Calu3 (cell line): ENCODE measurements at places on chromosomes 2 and 18.

GRCh38 chr2:164538240-164538866 is 82.9 kb downstream of the GRB14 start:
- DNase-seq = peak; percentile 25

DNA sequence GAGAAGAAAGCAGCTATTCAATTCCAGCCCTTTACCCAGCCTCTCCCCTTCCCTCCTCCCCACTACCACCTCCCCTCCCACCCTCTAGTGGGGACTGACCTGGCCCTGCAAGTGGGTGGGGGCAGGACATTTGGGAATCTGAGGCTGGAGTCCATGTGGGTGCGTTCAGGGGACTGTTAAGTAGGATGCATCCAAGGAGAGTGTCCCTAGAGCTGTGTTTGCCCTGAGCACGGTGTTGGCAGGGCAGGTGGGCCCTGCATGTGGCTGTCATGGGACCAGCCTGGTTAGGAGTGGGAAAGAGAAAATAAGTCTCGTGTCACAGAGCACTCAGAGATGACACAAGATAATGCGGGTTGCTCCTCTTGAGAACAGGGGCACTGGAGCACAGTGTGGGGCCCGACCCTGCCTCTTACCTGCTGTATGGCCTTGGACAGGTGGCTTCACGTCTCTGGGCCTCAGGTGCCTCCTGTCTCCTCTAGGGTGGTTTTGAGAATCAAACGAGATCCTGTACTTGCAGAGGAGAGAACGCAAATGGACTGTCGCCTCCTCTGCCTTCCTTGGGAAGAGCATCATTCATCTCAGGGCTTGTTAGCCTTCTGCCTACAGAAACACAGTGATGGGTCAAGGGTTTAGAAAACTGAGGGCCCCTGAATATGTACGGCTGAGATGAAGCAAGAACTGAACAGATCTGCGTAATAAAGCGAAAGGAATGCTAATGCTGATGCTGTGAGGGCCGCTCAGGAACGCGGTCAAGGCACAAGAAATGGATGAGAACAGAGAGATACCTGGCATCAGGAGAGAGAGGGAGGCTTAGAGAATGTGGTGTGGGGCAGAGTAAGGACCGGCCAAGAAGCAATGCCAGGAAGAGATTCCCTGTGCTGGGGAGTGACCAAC is 187.7 kb upstream of the HAAO start:
- DNase-seq = no peak

GRCh38 chr2:199814817-199815211 is 36.2 kb downstream of the FTCDNL1 start:
- DNase-seq = no peak

- DNase-seq = no peak
These were observed 5.4 kb upstream of the CHRNG start for GRCh38 chr2:232533944-232534710.

- DNase-seq = peak; percentile 41
These were observed 790 bp upstream of the ACAA2 start for GRCh38 chr18:49814147-49814499.

DNA sequence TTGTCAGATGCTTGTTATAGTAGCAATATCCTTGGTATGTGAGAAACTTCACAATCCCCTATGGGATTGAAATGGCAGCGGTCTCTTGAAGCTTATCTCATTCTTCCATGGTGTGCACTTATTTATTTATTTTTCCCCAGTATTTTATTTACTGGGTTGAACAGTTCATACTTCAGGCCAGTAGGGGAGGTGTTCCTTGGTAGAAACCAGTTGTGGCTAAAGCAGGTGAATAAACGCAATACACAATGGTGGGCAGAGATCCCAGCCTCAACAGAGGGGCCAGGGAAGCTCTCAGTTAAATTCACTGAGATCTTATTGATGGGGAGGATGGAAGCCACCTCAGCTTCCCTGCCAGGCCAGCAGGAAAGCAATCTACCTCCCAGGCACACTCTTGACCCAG is 93.7 kb upstream of the SRD5A2 start:
- DNase-seq = no peak

GRCh38 chr2:26946841-26947784 is 23.3 kb upstream of the MAPRE3 start:
- DNase-seq = peak; percentile 52

GRCh38 chr2:133264989-133265401 is 303.3 kb downstream of the NCKAP5 start:
- DNase-seq = no peak

DNA sequence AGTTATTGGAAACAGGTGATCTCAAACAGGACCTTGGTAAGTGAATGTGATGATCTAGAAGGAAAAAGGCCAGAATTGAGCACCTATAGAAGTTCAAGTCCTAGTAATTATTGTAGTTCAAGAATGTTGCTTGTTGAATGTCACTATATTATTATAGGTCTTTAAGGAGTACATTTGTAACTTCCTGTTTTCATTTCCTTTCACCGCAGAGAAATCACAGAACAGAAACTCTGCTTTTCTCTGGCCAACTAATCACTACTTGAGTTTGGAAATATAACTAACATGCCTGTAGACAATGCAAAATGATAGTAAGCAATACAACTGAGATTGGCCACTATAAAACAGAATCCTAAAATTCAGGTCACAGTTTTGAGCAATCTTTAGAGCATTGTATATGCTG is 61.8 kb upstream of the EFEMP1 start:
- DNase-seq = no peak

- no peak for DNase-seq
These were observed 20.5 kb downstream of the USP40 start for GRCh38 chr2:233546101-233546500.

- peak; percentile 42 for DNase-seq
These were observed 3.0 kb downstream of the HPCAL1 start for GRCh38 chr2:10305715-10306114.
